ENCODE measurements at places on chromosomes 5 and 9.

GRCh38 chr9:4415281-4415680 lies 75.0 kb upstream of the SLC1A1 start:
- DNase-seq = no peak

DNA sequence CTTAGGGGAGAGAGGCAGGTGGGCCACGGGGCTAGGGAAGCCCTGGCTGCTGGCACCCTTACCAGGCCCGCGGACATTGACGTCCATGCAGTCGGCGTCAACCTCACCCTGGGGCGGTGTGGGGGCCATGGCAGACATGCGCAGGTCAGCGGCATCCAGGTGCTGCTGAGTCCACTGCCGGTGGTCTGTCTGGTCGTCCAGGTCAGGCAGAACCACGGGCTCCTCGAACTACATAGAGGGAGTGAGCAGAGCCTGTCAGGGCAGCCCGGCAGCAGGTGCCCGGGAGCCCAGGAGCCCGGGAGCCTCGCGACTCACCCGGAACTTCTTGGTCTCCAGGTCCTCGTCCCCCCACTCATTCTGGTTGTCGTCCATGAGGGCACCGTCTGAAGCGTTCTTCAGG lies 18.8 kb upstream of the SEC16A start:
- no peak for DNase-seq

GRCh38 chr5:107512029-107512428 lies 158.7 kb downstream of the EFNA5 start:
- no peak for DNase-seq

GRCh38 chr5:93192087-93192486 lies 388.9 kb downstream of the NR2F1-AS1 start:
- DNase-seq = no peak

DNA sequence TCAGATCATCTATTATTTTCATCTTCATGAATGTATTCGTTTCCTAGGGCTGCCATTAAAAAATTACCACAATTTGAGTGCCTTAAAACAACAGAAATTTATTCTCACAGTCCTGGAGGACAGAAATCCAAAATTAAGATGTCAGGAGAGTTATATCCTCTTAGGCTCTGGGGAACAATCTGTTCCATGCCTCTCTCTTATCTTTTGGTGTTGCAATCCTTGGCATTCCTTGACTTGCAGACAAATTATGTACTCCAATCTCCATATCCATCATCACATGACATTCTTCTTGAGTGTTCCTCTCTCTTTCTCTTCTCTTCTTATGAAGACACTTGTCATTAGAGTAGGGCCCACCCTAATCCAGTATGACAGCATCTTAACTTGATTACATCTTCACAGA lies 339.4 kb downstream of the EFNA5 start:
- DNase-seq = no peak

GRCh38 chr9:34451545-34451944 lies 6.8 kb downstream of the FAM219A start:
- no peak for DNase-seq

- DNase-seq = no peak
Observed at GRCh38 chr9:20538092-20538491, 84.2 kb downstream of the MLLT3 start.

DNA sequence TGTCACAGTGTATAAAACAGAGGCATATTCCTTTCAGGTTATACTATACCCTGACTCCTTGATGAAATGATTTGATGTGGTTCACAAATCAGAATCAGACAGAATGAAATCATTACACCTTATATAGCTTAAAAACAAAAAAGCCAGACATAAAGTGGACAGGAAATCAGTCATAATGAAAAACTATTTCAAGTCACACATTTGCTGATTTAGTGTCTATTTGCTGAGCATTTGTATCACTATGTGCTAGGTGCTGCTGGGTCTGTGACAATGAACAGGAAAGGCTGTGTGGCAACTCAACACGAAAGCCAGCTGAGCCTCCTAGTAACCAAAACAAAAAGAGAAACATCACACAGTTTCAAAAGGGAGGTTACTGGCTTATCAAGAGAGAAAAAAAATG lies 194.0 kb downstream of the EFNA5 start:
- DNase-seq = no peak

DNA sequence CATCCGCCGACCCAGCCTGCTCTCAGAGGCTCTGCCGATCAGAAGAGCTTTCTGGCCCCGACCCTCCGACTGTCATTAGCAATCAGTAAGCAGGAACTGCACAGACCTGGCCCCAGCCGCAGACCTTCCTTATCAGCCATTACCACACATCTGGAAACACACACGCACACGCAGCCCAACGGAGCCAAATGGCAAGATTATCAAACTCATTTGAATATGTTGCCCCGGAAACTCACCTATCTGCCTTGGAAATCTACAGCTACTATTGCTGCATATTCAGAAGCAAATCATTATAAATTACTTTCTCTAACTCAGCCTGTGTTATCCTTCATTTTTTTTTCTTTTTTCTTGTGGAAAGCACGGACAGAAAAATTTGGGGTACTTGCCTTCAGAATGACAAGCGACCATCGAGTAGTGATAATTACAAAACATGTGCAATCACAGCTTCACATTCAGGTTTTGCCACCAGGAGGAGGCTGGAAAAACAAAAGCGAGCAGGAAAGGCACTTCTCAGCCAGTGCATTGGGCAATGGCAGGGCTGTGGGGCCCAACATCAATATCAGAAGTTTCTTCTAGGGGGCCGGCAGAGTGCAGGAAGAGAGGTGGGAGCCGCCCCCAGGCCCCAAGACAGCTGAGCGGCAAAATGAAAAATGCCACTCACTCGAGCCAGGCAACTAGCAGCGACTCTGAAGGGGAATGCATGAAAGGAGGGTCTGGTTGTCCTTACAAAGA lies 122.3 kb downstream of the VAV2 start:
- DNase-seq = no peak

- DNase-seq = no peak
Observed at GRCh38 chr5:83025690-83026478, 51.3 kb downstream of the TMEM167A start.

DNA sequence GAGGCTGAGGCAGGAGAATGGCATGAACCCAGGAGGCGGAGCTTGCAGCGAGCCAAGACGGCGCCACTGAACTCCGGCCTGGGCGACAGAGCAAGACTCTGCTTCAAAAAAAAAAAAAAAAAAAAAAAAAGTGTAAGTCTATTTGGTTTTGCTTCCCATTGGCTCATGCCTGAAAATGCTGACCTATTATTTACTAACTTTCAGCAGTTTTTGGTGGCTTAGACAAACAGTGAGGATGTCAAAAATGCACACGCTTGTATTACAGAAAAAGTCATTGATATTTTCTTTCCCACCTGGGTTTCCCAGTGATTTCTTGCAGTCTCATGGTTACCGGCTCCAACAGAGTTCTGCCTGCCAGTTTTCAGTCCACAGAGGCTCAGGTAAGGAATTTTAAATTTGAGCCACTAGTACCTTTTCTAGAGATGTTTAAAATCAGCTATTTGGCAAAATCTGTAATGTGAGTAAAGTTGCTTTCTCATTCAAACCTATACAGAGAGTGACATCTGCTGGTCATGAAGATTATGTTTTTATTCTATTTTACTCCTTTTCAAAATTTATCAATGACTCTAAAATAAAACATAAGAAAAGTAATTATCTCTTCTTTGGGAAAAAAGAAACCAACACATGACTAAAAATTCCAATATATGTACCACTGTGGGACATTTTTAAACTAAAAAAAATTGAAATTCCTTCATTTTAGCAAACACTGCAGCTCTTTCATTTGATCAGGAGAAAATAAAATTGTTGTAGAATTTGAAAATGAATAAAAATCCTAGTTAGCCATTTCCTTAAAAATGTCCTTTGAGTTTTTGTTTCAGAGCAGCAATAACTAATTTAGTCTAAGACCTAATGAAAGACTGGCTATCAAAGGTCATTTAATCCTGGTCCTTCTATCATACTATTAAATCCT lies 8.8 kb downstream of the FAM200C start:
- peak; percentile 34 for DNase-seq

- no peak for DNase-seq
Observed at GRCh38 chr9:135718616-135719015, 16.6 kb downstream of the KCNT1 start.

DNA sequence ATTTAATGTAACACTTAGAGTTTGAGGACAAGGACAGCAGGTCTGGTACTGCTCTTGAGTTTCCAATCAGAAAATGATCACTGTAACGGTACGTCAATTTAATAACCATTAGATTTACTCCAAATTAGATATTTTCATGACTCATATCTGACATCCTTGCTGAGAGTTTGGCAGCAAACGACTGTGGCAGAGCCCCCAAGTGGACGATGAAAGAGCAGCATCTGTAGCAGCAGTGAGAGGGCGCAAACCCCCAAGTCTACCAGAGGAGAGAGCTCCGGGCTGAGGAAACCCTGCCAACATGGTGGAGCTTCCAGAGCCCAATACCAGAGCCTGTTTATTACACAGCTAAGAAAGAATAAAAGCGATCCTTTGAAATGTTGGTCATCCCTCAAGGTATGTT lies 73.2 kb upstream of the EPB41L4A start:
- no peak for DNase-seq

DNA sequence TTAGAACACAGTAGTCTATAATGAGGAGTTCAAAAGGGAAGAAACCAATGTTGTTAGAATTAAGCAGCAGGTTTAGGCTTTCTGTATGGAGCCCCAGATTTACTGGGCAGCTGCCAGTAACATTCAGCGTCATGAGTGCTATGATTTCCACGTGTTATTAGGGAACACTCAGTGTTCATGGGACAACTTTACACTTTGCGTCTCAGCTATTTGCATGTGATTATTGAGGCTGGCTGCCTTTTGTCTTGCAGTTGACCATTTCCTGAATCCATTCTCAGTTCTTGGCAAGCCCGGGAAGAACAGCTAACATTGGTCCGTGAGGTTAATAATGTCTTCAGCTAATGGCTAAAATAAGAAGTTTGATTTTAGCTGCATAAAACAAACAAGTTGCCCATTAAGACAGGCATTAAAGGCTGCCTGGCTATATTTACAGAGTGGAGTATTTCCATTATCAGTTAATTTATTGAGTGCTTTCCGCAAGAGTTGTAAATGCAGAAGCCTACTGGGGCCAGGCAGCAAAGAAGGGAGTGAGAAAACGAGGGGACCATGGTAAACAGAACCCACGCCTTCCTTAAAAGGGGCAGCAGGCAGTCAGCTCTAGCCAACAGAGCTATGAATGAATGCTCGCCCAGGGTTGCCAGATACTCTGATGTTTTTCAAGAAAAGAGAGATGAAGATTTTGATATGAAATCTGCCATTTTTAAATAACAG lies 120.9 kb downstream of the PIP5K1B start:
- DNase-seq = no peak

- no peak for DNase-seq
Observed at GRCh38 chr9:76137931-76138330, 247.5 kb downstream of the PCSK5 start.

GRCh38 chr9:27460226-27461023 lies 63.7 kb upstream of the IFNK start:
- no peak for DNase-seq

DNA sequence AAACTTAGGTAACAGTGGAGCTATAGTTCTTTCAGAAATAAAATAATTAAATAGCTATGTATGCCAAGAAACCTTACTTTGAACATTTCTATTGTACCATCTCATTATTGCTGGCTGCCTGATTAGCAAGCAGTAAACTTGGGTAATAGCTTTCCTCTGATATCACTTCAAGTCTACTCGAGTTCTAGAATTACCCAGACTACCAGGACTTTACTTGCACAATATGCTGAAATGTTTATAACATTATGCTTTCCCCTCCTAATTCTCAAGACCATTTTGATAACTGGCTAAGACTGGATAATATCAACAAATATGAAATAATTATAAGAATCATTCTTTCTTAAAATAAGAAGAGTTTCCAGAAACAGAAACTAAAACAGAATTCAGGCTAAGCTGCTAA lies 512.6 kb downstream of the RAB3C start:
- no peak for DNase-seq

DNA sequence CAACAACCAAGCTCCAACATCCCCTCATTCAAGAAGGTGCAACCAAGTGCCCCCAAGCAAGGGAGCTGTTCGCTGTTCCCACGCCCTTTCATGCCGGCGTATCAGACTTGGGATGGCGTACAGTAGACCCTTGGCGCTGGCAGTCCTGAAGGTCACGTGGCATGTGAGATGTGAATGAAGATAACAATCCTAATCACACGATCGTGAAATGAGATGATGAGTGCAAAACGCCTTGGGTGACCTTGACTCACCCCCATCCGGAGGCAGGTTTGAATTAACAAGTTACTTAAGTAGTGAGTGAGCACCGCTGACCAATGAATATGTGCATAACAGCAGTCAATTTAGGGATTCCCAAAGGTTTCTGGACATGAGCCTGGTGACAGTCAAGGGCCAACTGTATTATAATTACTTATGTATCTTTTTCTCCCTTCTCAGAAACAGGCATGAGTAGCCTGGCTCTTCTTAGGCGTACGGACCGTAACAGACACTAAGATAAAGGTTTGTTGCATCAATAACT lies 150.2 kb downstream of the TTLL11 start:
- DNase-seq = no peak

DNA sequence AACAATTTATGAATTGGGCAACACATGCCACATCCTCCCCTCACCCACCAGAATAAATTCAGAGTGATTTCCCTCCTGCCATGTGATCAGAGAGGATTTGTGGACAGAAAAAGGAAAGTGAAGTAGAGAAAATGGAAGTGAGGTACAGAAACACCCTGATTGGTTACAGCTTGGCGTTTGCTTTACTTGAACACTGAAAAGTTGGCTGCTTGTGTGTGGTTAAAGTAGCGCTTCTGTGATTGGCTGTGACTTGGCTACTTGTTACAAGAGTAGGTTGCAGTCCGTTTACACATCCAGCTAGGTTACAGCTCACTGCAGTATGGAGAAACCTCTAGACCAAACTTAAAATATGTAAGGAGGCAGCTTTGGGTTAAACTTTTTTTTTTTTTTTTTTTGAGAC lies 205.2 kb upstream of the ZNF608 start:
- no peak for DNase-seq

- no peak for DNase-seq
Observed at GRCh38 chr9:91419222-91420191, 4.1 kb downstream of the NFIL3 start.

GRCh38 chr5:177449140-177450061 lies 2.8 kb downstream of the PRR7 start:
- no peak for DNase-seq

GRCh38 chr9:137190315-137190856 lies 1.9 kb downstream of the SSNA1 start:
- no peak for DNase-seq

DNA sequence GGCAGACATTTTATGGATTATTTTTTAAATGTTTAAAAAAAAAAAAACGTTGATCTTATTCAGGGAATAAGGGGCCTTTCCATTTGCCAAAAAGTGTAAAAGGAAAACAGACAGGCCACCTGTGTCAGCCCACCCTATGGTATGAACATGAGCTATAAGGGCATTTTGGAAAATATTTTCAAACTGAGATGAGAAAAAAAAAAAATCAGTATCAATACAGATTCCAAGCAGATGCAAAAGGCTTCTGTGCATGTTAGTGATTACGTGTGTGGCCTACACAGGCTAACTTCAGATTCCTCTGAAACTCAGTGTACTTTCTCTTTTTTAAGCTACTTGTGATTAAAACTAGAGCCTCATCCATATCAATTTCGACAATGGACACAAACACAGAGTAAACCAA lies 189.9 kb downstream of the BNC2 start:
- DNase-seq = no peak

All from cerebellar nuclear complex (tissue), 1 donor.